ENCODE measurements at places on chromosomes 16 and 17.

DNA sequence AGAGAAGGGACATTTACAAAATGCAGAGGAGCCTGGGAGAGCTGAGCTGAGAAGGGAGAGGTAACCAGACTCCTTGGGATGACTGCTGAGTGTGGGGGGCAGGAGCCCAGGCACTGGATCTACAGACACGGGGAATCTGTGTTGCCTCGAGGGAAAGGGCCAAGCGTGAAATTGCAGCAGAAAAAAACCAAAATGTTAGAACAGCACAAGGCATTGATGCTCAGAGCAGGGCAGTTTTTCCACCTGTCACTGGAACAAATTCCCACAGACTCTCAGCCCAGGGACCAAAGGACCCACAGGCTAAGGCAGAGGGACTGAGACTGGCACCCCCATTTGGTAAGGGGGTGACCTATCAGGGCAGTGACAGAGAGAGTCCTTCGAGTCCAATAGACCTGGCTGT lies 2.0 kb downstream of the PITPNM3 start:
- no peak for DNase-seq

DNA sequence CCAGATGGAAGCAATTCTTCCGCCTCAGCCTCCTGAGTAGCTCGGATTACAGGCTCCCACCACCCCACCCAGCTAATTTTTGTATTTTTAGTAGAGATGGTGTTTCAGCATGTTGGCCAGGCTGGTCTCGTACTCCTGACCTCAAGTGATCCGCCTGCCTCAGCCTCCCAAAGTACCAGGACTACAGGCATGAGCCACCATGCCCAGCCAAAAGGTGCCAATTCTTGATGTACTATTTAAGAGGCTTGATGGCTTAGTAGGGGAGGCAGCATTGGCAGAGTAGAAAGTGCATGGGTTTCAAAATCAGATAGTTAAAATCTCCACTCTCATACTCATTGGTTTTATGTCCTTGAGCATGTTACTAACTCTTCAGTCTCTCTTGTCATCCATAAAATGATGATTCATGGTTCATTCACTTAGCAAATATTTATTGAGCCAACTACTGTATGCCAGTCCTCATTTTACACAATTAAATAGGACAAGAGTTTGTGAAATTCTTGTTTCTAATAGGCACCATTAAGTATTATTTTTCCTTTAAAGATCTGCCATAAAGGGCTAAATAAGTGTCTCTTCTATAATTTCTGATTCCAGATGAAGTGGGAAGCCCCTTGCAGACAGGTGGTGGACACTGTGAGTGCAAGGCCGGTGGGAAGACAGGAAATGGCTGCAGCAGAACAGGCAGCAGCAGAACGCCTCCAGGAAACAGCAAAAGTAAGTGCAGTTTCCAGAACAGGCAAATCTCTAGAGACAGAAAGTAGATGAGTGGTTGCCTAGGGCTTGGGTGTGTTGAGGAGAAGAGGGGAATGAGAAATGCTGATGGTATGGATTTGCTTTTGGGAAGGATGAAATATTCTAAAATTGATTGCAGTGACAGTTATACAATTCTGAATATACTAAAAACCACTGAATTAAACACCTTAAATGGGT lies 8.2 kb upstream of the RPL27 start:
- no peak for DNase-seq

DNA sequence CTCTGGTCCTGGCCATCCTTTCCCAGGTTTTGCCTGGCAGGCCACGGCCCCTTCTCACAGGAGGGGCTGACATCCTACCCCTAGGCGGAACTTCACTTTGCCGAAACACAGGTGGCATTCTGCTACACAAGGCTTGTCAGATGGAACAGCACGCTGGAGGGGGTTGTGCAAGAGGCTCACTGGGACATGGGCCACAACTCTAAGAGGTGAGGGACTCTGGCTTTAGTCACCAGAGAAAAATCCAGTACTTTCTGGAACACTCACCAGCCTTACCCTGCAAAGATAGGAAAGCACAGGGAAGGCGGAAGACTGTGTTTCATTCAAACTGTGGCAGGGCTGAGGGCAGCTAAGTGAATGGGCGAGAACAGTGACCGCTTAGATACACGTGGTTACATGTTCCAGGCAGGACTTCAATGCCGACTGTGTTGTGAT lies 18.3 kb downstream of the CDC42EP4 start:
- no peak for DNase-seq

DNA sequence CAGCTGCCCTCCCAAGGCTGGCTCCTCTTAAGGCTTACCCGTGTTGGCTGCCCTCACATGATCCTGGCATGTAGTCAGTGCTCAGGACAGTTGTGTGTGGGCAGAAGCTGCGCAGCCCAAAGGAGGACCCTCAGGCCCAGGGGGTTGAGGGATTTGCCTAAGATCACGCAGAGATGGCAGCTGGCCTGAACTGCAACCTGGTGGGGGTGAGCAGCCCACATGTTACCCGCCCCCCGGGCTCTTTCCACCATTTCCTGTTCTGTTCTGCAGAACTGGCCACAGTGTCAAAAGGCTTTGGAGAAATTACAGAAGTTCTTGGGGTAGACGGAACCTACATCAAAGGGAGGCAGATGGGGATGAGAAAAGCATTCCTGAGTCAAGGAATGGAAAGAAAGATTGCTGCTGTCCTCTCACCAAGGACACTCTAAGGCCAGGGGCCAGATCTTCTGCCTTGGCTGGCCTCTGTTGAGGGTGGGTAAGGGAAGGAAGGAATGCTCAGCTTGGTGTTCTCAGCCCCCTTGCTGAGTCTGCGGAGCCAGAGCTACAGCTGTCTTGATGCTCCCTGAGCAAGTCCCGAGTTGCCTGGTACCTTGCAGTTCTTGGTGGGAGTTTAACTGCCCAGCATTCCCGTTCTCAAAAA lies 53.0 kb downstream of the EPN2 start:
- no peak for DNase-seq

- no peak for DNase-seq
Observed at GRCh38 chr17:7644775-7645174, 6.0 kb upstream of the ATP1B2 start.

DNA sequence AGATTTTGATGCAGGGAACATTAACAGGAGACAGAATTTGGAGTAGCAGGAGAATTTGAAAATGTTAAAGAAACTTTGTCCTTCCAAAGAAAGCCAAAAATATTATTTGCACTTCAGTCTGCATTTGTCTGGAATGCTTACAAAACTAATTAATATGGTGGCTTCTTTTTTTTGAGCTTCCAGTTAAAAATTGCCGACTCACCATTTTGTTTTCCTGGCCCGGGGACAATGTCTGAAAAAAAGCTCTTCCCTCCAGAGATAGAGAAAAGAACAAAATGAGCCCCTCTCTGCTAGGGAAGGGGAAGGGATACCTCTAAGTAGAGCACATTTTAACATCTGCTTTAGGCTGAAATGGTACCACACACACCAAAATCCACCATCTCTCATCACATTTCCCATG lies 360.8 kb downstream of the SOX9 start:
- no peak for DNase-seq

DNA sequence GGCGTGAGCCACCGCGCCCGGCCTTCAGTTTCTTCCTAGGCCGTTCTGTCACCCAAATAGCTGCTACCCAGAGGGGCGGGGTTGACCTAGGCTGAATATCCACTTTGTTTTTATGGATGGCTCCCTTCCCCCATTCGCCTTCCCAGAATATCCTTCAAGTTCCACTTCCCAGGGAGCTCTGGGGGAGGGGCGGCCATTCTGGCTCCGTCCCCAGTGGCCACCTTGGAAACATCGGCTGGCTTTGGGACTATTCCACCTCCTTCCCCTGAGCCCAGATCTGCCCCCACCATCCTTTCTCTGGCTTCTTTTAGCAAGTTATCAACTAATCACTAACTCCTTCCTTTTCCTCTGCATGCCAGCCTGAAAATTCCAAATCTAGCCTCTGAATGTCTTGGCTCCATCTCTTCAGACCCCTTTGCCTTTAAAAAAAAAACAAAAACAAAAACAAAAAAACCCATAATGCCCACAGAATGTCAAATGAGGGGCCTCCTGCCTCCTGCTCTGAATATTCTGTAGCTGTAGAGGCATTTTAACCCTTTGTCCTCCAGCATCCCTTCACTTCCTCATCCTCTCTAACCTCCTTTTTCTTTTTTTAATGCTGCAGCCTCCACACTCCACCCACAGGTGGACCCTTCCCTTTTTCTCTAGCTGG lies 6.4 kb downstream of the ATP1B2 start:
- DNase-seq, result no peak

GRCh38 chr17:65434878-65435277 lies 126.6 kb downstream of the AXIN2 start:
- no peak for DNase-seq

GRCh38 chr17:75848523-75849278 lies 4.5 kb upstream of the UNC13D start:
- peak; percentile 84 for DNase-seq

DNA sequence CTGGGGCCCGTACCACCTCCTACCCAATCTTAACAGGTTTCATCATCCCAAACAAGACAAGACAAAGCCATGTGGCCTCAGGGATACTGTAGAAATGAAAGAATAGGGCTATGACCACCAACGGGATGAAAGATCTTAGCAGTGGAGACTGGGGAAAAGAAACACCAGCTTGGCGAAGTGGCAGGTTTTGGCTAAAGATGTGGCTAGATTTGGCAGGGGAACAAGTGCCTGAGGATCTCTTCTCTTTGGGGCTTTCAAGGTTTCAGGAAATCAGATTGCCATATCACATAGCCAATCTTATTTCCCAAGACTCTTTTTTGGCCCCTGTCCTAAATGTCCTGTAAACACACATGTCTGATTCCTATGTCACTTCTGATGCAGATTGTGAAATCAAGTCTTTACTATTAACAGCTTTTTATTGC lies 6.9 kb downstream of the KRT24 start:
- no peak for DNase-seq

- no peak for DNase-seq
Observed at GRCh38 chr17:18102640-18103039, 5.9 kb upstream of the MYO15A start.

- DNase-seq, result peak; percentile 64
Observed at GRCh38 chr17:79707931-79708891, 22.5 kb upstream of the ENPP7 start.

DNA sequence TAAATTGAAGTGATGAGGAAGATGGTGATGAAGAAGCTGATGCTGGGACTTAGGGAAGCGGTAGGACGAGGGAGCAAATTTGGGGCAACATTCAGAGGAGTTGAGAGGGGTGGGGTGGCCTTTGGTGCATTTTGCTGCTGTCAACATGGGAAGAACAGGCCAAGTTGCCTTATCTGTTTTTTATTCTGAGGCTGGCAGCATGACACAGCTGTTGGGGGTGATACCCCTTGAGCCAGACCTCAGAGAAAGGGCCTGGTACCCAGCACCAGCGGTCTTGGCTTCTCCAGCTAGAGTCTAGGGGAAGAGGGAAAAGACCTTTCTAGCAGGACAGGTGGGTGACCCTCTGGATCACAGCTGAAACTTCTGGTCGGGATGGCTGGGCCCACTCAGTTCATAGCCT lies 4.6 kb downstream of the IGFBP4 start:
- DNase-seq, result no peak

DNA sequence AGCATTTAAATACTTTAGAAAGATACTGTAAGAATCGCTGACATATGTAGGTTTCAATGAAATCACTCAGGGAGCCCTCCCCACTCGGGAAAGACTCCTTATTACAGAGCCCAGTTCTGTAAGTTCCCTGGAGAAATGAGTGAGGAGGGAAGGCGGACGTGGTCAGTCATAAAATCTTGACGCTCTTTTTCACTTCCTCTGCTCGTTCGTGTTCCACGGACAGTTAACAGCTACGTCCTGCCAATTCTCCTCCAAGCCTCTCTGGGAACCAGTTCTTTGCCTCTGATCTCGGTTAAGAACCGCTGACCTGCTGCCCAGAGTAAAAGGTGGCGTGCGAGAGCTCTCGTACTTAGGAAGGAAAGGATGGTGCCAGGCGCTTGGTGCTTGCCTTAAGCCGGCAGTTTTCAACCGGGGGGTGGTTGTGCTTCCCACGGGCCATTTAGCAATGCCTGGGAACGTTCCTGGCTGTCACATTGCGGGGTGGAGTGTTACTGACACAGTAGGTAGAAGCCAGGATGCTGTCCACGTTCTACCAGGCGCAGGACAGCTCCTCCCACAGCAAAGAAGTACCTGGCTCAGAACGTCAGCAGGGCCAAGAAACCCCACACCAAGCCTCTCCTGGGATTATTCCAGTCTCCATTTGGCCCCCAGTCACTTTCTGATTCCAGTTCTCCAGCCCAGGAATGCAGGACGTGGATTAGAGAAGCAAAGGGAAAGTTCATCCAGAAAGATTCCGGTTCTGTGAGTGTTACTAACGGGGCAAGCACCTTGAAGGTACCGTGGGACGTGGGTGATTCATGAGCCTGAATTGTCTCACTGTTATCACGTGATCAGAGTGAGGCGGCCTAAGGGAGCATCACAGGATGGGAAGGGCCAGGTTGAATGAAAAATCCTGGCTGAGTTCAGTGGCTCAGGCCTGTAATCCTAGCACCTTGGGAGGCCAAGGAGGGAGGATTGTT lies 87.7 kb downstream of the MRM3 start:
- DNase-seq, result no peak

- no peak for DNase-seq
Observed at GRCh38 chr17:73031472-73031871, 61.0 kb downstream of the SLC39A11 start.

DNA sequence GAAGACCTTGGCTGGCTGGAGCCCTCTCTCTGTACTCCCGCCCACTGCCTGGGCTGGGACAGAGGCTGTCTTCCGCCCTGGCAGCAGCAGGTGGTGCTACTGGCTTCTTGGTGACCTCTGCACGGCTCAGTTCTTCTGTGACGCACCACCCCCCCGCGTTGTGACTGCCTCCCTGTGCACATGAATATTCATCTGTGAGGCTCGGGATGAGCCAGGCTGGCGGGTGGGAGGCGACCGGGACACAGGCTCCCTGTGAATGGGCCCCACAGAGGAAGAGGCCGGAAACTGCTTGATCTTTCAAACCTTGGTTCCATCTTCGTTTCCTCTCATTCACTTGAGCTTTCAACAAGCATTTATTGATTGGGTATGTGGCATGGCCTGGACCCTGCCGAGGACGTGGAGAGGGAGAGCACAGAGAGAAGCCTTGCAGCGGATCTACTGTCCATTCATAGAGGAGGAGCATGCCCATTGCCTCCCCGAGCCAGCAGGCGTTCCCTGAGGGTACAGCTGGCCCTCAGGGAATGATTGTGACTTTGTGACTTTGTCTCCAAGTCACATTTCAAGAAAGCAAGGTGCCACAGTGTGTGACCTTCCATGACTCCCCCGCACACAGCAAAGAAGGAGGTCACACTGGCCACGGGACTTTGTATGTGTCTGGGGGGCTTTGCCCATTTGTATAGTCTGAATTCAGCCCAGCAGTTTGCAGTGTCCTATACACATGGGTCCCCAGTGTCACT lies 45.0 kb downstream of the B9D1 start:
- DNase-seq, result no peak

DNA sequence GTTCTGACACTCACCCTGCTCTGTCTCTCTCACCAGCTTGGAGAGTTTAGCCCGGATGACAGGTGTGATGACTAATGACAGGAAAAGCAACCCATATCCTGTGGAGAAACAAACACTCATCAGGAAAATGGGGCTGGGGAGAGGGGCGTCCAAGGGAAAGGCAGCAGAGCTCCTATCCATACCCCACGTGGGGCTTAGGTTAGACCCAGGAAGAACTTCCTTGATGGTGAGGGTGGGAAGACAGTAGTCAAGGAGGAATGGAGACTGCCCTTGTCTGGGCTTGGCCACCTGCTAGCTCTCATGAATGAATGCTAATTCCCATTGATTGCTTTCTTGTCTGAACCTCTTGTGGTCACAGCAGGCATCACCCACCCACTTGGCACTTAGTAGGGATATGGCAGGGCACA lies 3.8 kb downstream of the SLC46A1 start:
- DNase-seq, result no peak

- DNase-seq, result no peak
Observed at GRCh38 chr16:75193730-75194444, 13.1 kb downstream of the CTRB2 start.

- peak; percentile 42 for DNase-seq
Observed at GRCh38 chr16:46947900-46948547, 25.4 kb downstream of the DNAJA2 start.
